ENCODE measurements at places on chromosomes 11 and 22.
A peak's percentile ranks its signal among the peaks of the same experiment; 100 is the strongest.

GRCh38 chr11:45806937-45807791 lies 2.2 kb downstream of the SLC35C1 start:
- no peak for DNase-seq

DNA sequence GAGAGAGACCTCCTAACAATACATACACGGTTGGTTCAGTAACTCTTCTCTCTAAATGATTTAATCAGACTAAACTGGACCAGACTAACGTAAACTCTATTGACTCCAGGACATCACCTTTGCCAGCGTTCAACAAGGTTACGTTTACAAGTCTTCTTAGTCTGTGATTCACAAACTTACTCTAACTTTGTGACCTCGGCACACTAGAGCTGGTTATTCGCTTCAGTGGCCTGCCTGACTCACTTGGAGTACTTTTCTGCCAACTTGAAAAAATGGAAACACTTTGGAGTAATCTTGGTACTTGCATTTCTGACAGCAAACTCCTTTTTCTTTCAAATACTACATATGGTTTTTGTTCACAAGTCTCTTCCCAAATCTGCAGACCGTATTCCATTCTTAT lies 26.2 kb downstream of the MTMR2 start:
- DNase-seq = no peak

- DNase-seq = no peak
These were observed 42.8 kb upstream of the CCND1 start for GRCh38 chr11:69598147-69598546.

- DNase-seq = no peak
These were observed 120.9 kb downstream of the ST3GAL4 start for GRCh38 chr11:126476266-126476924.

GRCh38 chr11:116199182-116199581 lies 573.6 kb downstream of the BUD13 start:
- no peak for DNase-seq

- DNase-seq = no peak
These were observed 41.9 kb downstream of the KCNJ1 start for GRCh38 chr11:128825050-128825784.

DNA sequence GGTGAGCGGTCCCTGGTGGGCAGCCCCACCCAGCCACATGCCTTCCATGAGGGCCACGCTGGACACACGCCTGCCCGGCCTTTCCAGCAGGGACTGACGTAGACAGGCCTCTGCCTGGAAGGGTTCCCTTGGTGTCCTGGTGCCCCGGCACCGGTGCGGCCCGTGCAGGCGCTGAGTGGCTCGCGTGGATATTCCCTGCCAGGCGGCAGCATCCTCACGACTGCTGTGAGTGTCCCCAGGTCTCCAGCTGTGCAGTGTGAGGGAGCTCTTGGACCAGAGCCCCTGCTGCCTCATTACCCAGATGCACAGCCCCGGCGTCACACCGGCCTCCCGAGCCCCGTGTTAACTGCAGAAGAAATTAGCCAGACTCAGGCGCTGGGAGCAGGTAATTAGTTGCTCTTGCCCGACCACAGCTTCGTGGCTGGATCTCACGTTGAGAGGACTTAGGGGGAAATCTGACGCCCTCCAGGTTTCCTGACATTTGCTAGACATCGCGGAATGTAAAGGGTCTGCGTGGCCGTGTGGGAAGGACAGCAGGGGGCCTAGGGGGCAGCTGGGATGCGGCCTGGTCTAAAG lies 1196.3 kb downstream of the BRD1 start:
- no peak for DNase-seq

DNA sequence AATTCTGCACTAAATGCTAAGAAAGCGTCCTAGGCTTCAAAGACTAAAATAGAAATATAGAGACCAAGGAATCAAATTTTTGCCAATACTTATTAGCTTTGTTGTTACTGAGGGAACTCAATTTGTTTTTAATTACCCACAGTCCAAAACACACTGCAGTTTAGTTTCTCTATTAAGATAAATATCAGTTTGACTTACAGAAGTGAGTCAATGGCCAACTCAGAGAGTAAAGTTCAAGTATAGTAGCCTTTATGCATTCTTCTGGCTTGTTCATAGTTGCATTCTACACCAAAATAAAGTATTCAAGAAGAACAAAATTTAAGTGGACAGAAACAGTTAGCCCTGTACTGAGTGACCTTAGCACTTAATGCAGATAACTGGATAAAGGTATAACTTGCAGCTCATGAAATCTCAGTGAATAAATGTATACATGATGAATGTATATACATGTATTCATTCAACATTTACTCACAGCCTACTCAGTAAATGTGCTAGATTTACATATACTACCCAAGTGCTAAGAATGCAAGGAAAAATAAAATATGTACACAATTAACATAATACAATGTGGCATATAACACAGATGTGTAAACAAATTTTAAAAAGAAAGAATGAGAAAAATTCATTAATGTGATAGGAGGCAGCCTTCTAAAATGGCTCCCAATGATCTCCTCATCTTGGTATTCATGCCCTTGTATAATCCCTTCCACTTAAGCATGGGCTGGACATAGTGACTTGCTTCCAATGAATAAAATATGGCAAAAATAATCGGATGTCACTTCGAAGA lies 9.7 kb upstream of the RNF141 start:
- DNase-seq = no peak

DNA sequence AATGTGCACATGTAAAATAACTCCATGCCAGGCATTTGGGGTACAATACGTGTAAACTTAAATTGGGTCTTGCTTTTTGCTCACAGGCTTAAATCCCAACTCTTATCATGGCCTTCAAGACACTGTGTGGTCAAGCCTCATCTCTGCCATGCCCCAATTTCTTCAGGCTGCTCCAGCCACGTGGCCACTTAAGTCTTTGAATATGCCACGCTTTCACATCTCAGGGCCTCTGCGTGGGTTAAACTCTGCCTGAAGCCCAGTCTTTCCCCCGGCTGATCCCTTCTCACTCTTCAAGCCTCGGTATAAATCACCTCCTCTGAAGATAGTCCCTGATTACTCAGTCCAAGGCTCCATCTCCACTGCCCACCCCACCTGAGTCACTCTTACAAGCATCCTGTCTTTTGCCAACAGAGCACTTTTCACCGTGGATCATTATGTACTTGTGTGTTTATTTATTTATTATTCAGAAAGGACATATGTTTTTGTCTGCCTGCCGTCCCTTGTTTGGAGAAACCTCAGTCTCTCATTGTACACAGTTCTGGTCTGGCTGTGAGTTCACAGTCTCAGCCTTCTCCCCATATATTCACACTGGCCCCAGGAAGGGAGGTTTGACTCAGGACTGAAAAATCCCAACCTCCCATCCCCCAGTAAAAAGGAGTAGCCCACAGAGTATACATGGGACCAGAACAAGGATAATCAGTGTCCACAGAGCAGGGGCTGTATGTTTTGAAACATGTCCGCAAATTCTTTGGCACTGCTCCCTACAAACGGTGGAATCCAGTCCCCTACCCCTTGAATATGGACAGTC lies 344.7 kb downstream of the MN1 start:
- no peak for DNase-seq

GRCh38 chr11:67020949-67021348 lies 2.0 kb upstream of the SYT12 start:
- no peak for DNase-seq

- DNase-seq = no peak
These were observed 571.4 kb upstream of the FAT3 start for GRCh38 chr11:91653079-91653754.

GRCh38 chr22:48957311-48957986 lies 870.2 kb downstream of the BRD1 start:
- DNase-seq = no peak

GRCh38 chr11:79906164-79906563 lies 465.3 kb upstream of the TENM4 start:
- no peak for DNase-seq

GRCh38 chr11:19552161-19552560 lies 160.5 kb upstream of the NAV2 start:
- no peak for DNase-seq

- no peak for DNase-seq
These were observed 189.9 kb downstream of the ARHGAP42 start for GRCh38 chr11:100876815-100877520.

DNA sequence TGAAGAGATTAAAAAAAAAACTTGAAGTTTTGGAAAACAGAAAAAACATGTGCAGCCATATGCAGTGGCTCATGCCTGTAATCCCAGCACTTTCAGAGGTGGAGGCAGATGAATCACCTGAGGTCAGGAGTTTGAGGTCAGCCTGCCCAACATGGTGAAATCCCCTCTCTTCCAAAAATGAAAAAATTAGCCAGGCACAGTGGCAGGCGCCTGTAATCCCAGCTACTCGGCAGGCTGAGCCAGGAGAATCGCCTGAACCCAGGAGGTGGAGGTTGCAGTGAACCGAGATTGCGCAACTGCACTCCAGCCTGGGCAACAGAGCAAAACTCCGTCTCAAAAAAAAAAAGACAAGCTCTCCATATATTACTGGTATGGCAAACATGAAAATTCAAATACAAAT lies 7.6 kb downstream of the DLG2 start:
- DNase-seq = no peak

GRCh38 chr22:37994049-37994448 lies 9.7 kb upstream of the SOX10 start:
- no peak for DNase-seq

DNA sequence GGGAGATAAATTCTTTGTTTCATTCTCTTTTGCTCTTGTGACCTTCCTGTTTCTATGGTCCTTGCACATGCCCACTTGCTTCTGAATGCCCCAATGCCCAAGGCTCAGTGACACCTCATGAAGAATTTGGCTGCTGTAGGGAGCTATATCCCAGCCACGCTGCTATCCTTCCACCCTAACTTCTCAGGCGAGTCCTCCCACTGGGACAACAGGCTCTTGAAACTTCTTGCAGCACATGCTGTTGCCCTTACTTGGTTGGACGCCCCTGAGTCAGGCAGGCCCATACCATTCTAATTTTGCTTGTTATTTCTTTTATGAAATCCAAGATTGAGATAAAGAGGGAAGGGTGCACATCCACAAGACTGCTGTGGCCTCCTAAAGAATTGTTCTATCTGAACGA lies 57.6 kb upstream of the BLID start:
- DNase-seq = no peak

DNA sequence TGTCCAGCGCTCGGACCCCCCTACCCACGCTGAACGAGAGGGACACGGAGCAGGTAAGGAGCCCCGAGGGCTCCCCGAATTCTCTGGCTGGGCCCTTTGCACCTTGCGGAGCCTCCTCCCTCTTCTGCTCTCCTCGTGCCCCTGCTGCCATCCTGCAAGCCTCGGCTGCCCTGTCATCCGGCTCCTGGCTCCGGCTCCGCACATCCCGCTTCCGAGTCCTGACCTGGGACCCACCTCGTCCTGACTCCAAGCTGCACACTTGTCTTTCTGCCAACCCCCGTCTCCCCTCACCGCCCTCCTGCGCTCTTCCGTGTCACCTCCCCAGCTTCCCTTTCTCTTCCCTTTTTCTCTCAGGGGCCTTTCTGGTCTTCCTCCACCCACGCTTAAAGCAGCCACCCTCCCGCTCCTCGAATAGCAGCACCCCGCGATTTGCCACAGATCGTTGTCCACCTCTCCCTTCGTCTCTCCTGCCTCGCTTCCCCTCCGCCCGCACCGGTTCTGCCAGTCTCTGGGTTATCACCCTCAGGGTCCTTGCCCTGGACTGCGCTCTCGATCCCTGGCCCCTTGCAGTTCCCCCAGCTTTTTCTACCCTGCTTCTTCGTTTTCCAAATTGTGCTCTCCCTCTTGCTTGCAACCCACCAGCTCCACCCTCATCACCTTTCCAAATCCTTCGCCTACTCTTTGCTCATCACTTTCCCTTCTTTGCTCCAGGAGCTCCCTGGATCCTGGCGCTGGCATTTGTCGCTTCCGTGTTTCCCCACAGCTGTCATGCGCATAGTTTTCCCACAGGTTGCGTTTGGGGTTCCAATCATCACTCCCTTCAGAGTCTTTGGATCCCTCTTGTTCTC lies 822 bp downstream of the MARK2 start:
- peak; percentile 25 for DNase-seq

DNA sequence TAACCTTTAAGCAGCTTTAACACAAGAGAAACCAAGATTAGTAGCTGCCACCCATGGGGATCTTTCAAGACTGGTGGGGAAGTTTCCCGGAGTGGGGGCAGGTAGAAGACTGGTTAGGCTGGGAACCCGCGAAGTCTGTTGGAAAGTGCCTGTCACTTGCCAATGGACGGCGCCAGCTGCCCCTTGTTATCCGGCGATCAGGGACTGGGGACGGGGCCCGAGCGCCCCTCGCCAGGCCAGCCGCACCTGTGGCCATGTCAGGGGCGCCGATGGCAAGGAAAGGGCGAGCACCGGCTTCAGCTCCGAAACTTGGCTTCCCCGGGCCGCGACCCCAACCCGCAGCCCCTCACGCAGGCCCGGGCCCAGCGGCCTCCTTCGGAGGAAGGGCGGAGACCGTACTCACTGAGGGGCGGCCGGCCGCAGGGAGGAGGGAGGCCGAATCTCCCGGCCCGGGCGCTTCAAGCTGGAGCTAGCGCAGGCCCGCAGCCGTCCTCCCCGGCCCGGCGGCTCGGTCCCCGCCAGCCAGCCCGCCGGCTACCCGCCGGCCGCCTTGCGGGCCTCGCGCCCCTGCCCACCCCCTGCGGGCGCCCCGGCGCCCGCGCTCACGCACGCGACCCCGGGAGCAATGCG lies 539 bp downstream of the EIF4ENIF1 start:
- DNase-seq = peak; percentile 30

DNA sequence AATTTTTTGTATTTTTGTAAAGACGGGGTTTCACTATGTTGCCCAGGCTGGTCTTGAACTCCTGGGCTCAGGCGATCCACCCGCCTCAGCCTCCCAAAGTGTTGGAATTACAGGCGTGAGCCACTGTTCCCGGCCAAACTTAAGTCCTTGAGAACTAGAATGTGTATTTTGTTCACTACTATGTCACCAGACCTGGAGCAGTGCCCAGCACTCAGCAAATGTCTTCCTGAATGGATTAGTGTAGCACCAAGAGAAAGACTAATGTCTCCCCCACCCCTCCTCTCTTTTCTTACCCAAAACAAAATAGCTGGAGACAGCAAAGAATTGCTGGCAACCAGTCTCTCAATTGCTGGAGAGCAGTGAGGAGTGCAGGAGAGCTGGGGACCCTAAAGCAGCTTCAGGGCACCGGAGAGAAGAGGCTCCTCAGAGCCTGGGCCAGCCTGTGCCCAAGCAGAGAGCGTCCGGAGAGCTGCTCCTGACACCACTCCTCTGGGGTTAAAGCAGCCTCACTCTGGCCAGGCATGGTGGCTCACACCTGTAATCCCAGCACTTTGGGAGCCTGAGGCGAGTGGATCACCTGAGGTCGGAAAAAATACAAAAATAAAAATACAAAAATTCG lies 14.9 kb downstream of the SLC25A18 start:
- DNase-seq = no peak

DNA sequence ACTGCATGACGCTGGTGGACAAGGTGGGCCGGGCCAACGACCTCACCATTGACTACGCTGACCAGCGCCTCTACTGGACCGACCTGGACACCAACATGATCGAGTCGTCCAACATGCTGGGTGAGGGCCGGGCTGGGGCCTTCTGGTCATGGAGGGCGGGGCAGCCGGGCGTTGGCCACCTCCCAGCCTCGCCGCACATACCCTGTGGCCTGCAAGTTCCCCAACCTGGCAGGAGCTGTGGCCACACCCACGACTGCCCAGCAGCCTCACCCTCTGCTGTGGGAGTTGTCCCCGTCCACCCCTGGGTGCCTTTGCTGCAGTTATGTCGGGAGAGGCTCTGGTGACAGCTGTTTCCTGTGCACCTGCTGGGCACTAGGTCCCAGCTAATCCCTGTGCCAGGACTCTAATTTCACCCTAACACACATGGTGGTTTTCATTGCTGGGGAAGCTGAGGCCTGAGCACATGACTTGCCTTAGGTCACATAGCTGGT lies 49.0 kb upstream of the PPP6R3 start:
- no peak for DNase-seq

Measured in activated CD4-positive, alpha-beta T cell treated with anti-CD3 and anti-CD28 coated beads for 4 hours (primary cell).